Left renal pelvis (tissue), 4 donors: ENCODE measurements at places on chromosomes 3 and 15. TPM values are rescaled to one million over a fixed set of nuclear protein-coding genes. Genes with fewer than 3 reads are reported as not detected.

Gene SMAD3
- polyA plus RNA-seq = 49.1 TPM

Gene USP50
- 1.6 TPM for polyA plus RNA-seq

Gene STXBP5L
- polyA plus RNA-seq = 0.26 TPM

Gene ISL2
- polyA plus RNA-seq = not detected

Gene AGTR1
- 10.4 TPM for polyA plus RNA-seq

Gene FBLN2
- polyA plus RNA-seq = 32.2 TPM

Gene AMT
- 45.9 TPM for polyA plus RNA-seq

Gene LRRFIP2
- polyA plus RNA-seq = 41.4 TPM

Gene TMEM45A
- 28.4 TPM for polyA plus RNA-seq

Gene PSTPIP1
- 1.4 TPM for polyA plus RNA-seq

Gene PLSCR2
- 1.1 TPM for polyA plus RNA-seq

Gene HYAL1
- polyA plus RNA-seq = 5.9 TPM

Gene ADPRH
- 6.2 TPM for polyA plus RNA-seq

Gene ECE2
- polyA plus RNA-seq = not detected

Gene SAMD7
- polyA plus RNA-seq = not detected

Gene SLC22A13
- 0.12 TPM for polyA plus RNA-seq

Gene WDR72
- polyA plus RNA-seq = 74.3 TPM

Gene HRG
- 2.5 TPM for polyA plus RNA-seq

Gene CPNE9
- 0.15 TPM for polyA plus RNA-seq

Gene ANKUB1
- polyA plus RNA-seq = 0.72 TPM

Gene KNG1
- polyA plus RNA-seq = 107 TPM

Gene NR1I2
- 0.73 TPM for polyA plus RNA-seq

Gene SENP8
- 3.5 TPM for polyA plus RNA-seq

Gene HYKK
- 9.1 TPM for polyA plus RNA-seq

Gene TRPM1
- 0.27 TPM for polyA plus RNA-seq

Gene MYLK
- polyA plus RNA-seq = 170 TPM

Gene CMTM8
- polyA plus RNA-seq = 9.6 TPM

Gene ST3GAL6
- 75.5 TPM for polyA plus RNA-seq

Gene RASGRF1
- 0.47 TPM for polyA plus RNA-seq

Gene LAMB2
- 379 TPM for polyA plus RNA-seq

Gene CCDC39
- 5.0 TPM for polyA plus RNA-seq

Gene POPDC2
- 4.5 TPM for polyA plus RNA-seq

Gene PLIN1
- 1.2 TPM for polyA plus RNA-seq

Gene ISG20
- polyA plus RNA-seq = 1.8 TPM

Gene CPEB1
- polyA plus RNA-seq = 2.7 TPM

Gene EXD1
- not detected for polyA plus RNA-seq

Gene PIGZ
- polyA plus RNA-seq = 1.6 TPM

Gene HDC
- 0.49 TPM for polyA plus RNA-seq

Gene MCTP2
- polyA plus RNA-seq = 26.4 TPM

Gene NEK10
- 0.46 TPM for polyA plus RNA-seq

Gene ALG1L2
- polyA plus RNA-seq = 2.9 TPM

Gene CALML4
- polyA plus RNA-seq = 25.3 TPM

Gene CLDN18
- 2.2 TPM for polyA plus RNA-seq

Gene DNAJA4
- polyA plus RNA-seq = 27.7 TPM

Gene CHRM5
- polyA plus RNA-seq = 0.29 TPM

Gene PDZRN3
- 55.1 TPM for polyA plus RNA-seq

Gene KLF15
- 15.8 TPM for polyA plus RNA-seq

Gene GOLGA8G
- polyA plus RNA-seq = 0.12 TPM
